ENCODE measurements at places on chromosomes 3 and 15.

DNA sequence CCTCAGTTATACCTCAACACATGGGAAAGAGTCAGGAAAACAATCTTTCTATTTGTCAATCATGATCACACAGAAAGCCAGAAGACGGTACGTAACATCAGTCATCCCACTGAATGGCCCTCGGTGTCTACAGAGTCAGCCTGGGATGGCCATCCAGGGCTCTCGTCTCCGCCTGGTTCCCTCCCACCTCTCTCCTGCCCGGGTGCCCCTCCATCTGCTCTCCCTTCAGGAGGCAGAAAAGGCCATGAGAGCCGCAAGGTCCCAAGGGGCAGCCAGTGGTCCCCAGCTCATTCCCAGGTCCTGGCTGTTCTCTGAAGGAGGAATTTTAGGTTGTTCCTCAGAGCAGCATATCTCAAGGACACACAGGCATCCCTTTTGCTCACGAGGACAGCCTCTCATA is 4.4 kb upstream of the LRRC15 start:
- no peak for DNase-seq

GRCh38 chr3:171646357-171647133 is 163.7 kb downstream of the PLD1 start:
- DNase-seq = peak; percentile 21

- DNase-seq = no peak
These were observed 91.5 kb downstream of the ST6GAL1 start for GRCh38 chr3:187021748-187022402.

DNA sequence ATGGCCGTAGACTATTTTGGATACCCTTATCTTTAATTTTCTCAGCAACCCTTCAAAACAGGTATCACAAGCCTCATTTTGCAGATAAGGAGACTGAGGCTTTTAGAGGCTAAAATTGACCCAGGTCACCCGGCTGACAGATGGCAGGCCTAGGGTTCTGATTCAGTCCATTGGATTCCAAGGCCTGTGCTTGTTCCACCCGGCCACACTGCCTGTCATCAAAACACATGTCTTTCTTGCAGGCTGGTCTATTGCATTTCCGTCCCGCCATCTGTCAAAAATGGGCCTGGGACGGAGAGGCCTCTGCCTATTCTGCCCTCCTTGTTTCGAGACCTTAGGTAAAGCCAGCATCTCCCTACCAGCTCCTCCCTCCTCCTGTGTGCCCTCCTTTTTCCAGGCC is 8.1 kb downstream of the INAFM2 start:
- no peak for DNase-seq

DNA sequence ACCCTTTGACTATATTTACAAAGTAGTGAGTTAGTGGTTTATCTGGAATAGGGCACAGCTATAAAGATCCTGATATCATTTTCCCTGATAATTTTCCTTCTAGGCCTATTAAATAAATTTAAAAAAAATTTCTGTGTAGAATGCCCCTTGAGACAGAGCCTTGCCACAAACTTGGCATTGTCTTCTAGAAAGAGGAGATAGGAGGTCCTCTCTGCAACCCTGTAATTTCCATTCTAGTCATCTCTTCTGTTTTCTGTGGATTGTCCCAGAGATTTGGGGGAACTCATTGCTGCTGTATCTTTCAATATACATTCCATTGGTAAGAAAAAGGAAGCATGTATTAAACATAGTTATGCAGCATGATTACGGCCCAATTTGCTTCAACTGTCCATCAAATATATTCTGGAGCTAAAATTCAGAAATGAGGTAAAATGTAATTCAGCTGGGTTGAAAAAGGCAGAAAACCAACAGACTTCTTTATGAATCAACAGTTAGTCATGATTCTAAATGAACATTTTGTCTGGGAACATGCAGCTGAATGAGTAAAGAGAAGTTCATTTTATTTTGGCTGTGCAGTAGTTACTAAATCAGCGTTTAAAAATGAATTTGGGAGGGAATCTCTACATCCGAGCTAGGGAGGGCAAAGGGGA is 401.1 kb downstream of the NAALADL2 start:
- no peak for DNase-seq

DNA sequence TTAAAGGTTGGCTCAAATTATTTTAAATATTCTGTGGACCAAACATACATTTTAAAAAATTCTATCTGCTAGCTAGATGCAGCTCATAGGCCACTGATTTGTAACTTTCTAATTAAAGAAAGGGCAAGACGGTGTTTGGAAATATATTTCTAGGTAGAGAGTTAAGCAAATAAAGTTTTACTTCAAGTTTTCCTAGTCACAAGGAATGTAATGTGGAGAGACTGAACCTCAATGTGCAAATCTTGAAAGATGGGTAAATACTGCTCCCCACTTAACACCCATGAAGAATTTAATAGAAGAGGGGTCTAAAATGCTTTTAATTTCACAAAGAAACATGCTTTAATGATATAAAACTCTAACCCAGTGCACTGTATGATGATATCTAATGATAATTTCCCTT is 175.2 kb downstream of the TIGIT start:
- DNase-seq = no peak

DNA sequence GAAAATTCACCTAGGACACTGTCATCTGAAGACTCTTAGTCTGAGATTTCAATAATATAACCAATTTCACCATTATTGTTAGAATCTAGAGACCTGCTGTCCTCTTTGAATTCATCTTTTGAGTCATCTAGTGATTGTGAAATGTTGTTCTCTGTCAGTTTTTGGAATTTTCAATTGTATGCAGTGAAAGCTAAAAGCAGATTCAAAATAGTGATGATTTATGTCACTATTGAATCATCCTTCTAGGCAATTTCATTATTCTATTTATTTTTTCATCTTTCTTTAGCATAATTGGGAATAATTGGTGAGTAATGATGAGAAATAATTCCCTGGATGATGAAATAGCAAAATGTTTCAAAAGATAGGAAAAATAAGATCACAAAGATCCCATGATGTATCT is 101.7 kb upstream of the EIF1B start:
- no peak for DNase-seq

DNA sequence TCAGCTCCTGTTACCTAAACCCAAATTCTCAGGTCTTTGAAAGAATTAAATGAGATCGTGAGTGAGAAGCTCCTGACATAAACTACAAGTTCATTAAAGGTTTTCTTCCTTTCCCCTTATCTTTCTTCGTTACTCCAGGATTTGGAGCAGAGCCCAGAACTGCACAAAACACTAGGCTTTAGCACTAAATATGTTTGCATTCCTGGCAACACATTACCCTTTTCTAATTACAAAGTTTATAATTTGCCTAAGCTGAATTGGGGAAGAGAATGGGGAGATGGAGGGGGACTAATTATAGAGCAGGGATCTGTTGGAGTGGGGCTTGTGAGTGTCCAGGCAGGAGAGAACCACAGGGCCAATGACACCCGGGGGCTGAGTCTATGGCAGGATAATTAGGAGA is 109.7 kb downstream of the SV2B start:
- DNase-seq = no peak

DNA sequence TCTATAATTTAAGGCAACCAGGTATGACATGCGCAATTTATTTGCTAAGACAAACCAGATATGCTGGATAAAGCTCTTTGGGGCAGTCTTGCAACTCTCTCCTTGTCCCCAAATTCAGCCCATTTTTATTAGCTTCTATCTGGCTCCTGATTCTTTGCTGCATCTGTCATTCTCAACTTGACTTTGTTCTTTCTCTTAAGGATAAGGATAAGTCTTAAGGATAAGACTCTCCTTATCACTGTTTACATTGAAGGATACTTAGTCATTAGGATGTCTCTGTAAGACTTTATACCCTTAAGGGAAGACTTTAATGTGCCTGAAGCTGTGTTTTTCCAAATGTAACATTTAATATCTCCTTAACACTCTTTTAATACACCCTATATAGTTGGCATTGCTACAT is 49.2 kb downstream of the ALCAM start:
- DNase-seq = no peak

- DNase-seq = no peak
These were observed 40.5 kb downstream of the TRAT1 start for GRCh38 chr3:108862865-108863798.

GRCh38 chr15:65787260-65787659 is 4.8 kb downstream of the DENND4A start:
- no peak for DNase-seq

GRCh38 chr3:74048699-74049098 is 424.0 kb upstream of the PDZRN3 start:
- DNase-seq = no peak

- no peak for DNase-seq
These were observed 40.6 kb downstream of the SLC9C1 start for GRCh38 chr3:112253301-112253971.

DNA sequence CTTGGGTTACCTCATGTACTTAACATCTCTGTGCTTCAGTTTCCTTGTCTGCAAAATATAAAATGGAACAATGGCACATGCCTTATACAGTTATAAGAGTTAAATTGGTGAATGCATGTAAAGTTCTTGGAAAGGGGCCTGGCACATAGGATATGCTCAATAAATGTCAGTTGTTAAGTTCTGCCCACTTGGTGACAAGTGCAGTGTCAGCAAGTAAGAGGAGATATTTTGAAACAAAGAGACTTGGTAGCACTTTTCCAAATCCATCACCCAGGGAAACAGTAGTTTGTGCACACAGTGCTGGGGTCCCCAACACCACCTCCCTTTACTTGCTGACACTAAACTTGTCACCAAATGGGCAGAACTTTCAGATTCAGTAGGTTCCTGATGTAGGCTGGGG is 19.1 kb downstream of the LRRC31 start:
- no peak for DNase-seq

DNA sequence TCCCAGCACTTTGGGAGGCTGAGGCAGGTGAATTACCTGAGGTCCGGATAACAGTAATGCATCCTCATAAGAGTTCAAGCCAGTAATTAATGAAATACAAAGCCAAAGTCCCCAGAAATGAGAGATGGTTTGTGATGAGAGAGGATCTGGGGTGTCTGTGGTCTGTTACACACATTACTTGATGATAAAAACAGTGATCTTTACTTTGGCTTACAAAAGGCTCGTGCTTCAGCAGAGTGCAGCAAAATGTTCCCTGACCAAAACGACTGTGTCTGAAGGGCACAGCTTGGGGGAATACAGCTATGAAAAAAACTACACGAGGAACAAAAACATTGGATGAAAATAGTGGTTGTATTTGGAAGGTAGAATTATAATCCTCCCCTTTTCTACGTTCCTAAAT is 40.9 kb downstream of the CRTC3 start:
- no peak for DNase-seq

All from GM04503 (cell line).